Pulmonary artery endothelial cell (primary cell): ENCODE measurements at places on chromosomes 1 and 21. TPM values are rescaled to one million over a fixed set of nuclear protein-coding genes. Genes with fewer than 3 reads are reported as not detected.

SLC16A4 gene
- 15.3 and 19.4 TPM in 2 replicates for total RNA-seq

UMODL1 gene
- not detected in 2 replicates for total RNA-seq

CLCNKA gene
- total RNA-seq: not detected in 2 replicates

SNAPIN gene
- 60.6 and 61.7 TPM in 2 replicates for total RNA-seq

FLG gene
- not detected in 2 replicates for total RNA-seq

SLC9C2 gene
- total RNA-seq: not detected in 2 replicates

LENEP gene
- 0.56 and 0.66 TPM in 2 replicates for total RNA-seq

TNN gene
- not detected in 2 replicates for total RNA-seq

CLCA2 gene
- 0.04 and 0.33 TPM in 2 replicates for total RNA-seq
